HT1080 (cell line): ENCODE measurements at places on chromosomes 7 and 10. TPM values are rescaled to one million over a fixed set of nuclear protein-coding genes. Genes with fewer than 3 reads are reported as not detected.
A peak's percentile ranks its signal among the peaks of the same experiment; 100 is the strongest.

- DNase-seq, result no peak
These were observed 1222.1 kb upstream of the AUTS2 start for GRCh38 chr7:68376131-68376661.

DNA sequence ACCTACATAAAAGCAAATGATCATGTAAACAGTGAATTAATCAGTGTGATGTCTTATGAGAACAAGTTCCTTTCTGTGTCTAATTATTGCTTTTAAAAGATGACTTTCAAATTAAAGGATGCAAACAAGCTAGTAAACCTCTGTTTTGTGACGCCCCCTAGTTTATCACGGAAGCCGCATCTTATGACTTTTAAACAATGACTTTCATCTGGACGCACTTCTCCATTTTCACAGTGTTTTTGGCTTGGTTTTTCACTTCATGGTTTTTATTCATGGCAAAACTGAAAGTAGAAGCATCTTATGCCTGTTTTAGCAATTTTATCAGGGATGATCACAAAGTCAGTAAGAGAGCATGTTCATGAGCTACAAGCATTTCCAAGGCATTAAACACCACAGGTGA, 35.0 kb downstream of the ITGA8 start:
- DNase-seq, result no peak

GRCh38 chr10:113651021-113651420, 12.8 kb downstream of the NRAP start:
- DNase-seq, result no peak

GRCh38 chr10:113709221-113709838, 29.6 kb downstream of the CASP7 start:
- DNase-seq, result peak; percentile 82

DNA sequence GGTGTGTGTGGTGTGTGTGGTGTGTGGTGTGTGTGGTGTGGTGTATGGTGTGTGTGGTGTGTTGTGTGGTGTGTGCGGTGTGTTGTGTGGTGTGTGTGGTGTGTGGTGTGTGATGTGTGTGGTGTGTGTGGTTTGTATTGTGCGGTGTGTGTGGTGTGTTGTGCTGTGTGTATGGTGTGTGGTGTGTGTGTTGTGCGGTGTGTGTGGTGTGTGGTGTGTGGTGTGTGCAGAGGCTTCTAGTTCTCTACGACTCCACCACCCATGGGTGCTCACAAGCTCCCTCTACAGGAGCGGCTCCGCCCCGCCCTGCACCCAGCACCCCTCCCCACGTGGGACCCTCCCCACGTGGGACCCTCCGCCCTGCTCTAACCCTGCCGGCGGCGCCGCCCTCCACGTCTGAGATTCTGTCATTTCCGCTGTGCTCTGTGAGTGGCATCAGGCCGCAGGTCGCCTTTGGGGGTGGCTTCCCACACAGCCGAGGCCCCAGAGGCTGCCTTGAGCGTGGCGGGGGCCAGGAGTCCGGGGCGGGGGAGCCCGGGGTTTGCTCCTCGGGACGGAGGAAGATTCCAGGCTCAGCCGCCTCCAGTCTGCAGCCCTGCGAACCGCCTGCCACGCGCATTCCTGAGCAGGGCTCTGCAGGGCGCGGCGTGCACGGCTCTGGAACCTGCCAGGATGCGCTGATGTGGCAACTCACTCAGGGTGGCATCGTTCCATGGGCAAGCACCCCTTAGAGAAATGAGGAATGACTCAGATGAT, 37.0 kb upstream of the DNAJB6 start:
- DNase-seq, result no peak

GRCh38 chr10:1684991-1685390, 52.3 kb downstream of the ADARB2 start:
- no peak for DNase-seq

GRCh38 chr7:154837622-154838021, 165.3 kb downstream of the PAXIP1 start:
- DNase-seq, result no peak

- no peak for DNase-seq
These were observed 49.8 kb downstream of the STK17A start for GRCh38 chr7:43632746-43633145.

DNA sequence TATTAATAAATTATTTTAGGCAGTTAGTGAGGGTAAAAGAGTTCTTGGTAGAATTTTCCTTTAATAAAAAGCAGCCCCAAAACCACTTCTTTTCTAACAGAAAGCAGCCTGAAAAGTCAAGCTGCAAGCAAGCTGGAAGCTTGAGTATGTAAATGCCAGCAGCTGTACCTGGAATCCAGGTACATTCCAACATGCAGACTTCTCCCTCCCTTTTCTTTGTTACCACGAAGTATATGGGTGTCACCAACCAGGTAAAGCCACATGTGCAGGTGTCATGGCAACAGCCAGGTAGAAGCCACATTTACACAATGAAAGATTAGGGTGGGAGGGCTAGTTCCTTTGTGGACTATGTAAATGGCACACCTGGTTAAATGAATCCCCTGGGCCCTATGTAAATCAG, 114.6 kb downstream of the EPC1 start:
- no peak for DNase-seq

DNA sequence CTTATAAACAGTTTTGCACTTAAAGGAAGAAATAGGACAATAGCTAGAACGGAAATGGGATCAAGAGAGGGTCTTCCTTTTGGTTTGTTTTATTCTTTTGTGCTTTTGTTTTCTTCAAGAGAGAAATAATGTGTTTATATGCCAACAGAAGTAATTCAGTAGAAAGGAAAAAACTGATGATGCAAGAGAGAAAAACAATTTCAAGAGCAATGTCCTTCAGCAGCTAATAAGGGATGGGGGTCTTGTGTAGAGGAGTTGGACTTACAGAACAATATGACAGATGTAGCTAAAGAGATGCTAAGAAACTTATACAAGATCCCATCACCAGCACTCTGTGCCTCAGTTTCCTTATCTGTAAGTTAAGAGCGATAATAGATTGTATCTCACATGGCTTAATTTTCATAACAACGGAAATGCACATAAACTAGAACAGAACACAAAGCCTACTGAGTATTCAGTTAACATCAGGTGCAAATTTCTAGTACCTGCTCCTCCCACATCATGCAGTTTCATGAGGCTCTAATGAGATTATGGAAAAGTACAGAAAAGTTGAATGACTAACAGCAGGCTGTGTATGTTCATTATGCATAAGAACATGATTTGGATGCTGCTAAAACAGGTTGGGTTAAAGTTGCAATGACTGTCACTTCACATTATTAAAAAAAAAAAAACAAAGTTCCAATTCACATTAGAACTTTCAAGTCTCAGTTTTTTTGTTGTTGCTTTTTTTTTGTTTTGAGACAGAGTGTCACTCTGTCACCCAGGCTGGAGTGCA, 17.2 kb downstream of the HERPUD2 start:
- no peak for DNase-seq

SPDYE11 gene
- total RNA-seq, result not detected in 2 replicates

AOC1 gene
- not detected in 2 replicates for total RNA-seq

CPEB3 gene
- 0.37 and 0.43 TPM in 2 replicates for total RNA-seq

LRIT1 gene
- total RNA-seq, result not detected in 2 replicates
